ENCODE measurements at places on chromosomes 1 and 21.

- peak; percentile 30 for DNase-seq
These were observed 21.8 kb downstream of the CAPN9 start for GRCh38 chr1:230768903-230769570.

GRCh38 chr1:95197616-95198252 lies 36.3 kb upstream of the RWDD3 start:
- DNase-seq: no peak

DNA sequence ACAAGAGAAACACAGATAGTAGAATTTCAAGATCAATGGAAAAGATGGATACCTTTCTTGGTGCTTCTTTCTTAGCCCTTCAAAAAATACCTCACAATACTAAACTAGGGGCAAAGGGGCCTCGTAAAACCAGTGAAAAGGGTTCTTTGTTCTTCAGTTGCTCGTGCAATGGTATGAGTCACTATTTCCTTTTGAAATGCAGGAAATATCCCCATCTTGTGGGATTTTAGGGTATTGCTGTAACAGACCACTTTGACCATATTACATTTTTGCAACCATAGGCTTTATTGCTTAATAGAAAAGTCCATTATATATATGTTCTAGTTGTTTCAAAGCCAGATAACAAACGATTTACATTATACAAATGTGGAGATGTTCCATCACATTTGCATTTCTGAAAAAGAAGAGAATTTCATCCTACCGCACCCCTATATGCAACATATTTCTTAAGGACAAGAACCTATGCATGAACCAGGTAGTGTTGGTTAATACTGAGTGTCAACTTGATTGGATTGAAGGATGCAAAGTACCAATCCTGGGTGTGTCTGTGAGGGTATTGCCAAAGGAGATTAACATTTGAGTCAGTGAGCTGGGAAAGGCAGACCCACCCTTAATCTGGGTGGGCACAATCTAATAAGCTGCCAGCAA lies 88.6 kb upstream of the PKN2 start:
- peak; percentile 20 for DNase-seq

GRCh38 chr1:36321119-36321951 lies 2.1 kb downstream of the EVA1B start:
- DNase-seq: peak; percentile 97

DNA sequence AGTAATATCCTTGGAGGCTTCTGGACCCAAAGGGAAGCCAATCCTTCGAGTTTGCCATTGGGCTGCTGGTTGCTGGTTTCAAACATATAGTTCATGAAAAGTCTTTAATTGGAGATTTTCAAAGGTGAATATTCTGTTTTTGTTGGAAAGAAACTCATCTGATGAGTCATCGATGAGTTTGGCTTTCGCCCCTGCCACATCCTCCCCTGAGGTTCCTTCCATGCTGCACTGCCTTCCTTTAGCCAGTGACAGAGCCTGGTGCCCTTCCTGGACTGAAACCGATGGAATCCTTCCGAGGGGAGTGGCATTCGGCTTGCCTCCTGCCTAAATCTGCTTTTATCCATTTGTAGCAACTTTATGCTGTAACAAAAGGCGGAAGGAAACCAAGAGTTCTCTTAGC lies 550.0 kb downstream of the KIF26B start:
- no peak for DNase-seq

DNA sequence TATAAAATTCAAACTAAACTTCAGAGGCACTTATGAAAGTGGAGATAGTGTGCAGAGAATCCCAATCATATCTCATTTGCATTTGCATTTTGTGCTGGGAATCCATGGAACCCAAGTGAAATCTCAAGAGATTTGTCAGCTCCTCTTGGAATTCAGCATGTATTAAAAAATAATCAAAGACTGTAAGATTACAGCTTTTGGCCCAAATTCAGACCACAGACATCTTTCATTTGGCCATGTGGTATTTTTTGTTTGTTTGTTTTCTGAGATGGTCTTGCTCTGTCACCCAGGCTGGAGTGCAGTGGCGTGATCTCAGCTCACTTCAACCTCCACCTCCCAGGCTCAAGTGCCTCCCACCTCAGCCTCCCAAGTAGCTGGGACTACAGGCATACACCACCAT lies 3.8 kb upstream of the CACYBP start:
- DNase-seq: no peak

DNA sequence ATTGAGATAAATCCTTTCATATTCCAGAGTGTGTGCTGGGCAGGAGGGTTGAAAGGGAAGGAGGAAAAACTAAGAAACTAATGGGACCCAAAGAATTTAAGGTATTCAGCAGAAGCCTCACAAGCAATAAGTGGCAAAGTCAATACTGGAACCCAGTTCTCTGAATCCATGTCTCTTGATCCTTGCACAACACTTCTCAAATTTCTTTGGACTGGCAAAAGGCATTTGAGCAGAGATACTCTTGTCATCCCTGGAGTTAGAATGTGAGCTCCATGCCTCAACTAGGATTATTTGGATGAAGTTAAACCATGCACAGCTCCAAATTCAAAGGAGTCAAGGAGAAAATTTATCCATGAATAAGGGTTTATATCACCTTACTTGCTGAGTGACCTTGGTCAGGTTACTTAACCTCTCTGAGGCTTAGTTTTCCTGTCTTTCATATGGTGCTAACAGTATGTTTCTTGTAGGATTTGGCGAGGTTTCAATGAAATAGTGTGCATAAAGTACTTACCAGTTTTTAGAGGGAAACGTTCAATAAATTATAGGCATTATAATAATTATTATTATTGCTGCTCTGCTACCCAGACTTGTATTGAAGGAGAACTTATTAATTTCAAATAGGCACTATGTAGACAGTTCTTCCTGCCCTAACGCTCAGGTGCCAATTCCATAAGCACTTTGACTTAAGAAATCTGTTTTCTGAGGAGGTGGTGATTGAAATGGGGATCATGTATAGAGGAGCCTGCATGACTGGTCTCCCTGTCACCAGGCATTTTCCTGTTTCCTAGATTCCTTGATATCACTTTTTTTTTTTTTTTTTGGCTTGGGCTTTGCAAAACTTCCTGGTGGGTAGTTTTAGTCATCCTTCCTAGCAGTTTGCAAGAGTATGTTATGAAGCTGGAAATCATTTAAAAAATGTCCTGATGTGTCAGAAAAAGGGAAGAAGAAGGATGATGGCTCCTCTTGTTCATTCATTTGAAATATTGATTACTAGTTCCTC lies 125.0 kb upstream of the JUN start:
- peak; percentile 47 for DNase-seq

DNA sequence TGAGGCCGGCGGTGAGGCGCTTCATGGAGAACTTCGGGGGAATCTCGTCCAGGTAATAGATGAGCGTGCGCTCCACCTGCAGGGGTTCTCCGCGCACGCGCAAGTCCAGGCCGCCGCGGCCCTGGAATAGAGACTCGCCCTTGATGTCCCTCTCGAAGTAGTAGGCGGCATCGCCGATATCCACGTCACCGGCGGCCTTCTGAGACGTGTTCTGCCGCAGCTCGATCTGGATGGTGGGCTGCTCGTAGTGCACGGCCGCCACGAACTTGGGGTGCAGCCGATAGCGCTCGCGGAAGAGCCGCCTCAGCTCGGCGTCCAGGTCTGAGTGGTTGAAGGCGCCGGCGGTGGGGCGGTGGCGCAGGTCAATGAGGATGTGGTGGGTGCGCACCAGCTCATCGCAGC lies 726 bp downstream of the TACSTD2 start:
- no peak for DNase-seq

DNA sequence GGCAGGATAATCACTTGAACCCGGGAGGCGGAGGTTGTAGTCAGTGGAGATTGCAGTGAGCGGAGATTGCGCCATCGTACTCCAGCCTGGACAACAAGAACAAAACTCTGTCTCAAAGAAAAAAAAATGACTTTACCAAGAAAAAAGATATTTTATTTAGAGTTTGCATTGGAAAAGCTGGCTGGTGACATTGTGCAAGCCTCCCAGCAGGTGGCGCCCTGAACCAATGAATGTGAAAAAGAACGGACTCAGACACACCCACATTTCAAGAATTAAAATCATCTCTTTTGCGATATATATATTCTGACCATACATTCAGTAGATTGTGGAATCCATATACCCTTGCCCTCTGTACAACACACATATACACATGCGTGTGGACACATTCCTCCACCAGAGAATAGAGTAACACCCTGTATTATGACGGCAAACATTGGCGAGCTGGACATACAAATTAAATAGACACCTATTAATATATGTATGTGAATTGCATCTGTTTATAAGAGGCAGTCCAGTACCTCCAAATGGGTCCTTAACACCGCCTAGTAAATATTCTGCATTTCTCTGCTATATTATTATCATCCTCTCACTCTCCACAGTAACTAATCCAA lies 39.0 kb upstream of the CADM3 start:
- peak; percentile 21 for DNase-seq

DNA sequence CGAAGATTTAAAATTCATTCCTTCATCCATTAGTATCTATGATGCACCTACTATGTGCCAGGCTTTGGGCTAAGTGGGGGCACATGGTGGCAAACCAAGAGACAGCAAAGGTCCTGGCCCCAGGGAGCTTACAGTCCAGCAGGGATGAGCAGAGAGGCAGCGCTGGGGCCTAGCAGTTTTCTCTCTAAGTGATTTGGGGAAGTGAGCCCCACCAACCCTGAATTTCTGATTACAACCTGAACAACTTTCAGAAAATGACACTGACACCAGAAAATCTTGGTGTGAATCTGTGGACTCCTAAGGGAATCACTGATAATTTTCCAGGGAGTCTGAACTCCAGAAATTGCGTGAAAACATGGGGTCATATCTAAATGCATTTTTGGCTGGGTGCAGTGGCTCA lies 111.5 kb downstream of the CAPN8 start:
- DNase-seq: no peak

DNA sequence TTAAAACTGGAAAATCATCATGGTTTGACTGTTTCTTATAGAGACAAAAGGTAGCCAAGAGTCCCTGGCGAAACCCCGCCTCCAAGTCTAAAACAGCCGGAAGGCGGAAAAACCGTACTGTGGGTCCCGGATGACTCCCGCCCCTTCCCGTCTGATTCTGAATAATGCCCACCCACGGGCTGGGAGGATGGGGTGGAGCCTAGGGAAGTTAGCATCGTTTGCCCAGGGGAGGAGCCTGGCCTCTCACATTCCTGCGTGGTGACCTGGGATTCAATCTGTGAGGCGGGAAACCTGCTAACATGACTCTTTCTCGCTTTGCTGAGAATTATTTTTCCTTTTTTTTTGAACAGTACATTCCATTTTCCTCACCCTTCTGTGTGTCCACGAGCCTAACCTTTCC lies 124.9 kb downstream of the KCNK1 start:
- DNase-seq: no peak

- DNase-seq: no peak
These were observed 7.6 kb downstream of the EFNA3 start for GRCh38 chr1:155086128-155086741.

GRCh38 chr1:99808391-99809115 lies 41.6 kb upstream of the AGL start:
- DNase-seq: peak; percentile 77

- DNase-seq: no peak
These were observed at the start of gene ANGPTL1 for GRCh38 chr1:178870944-178871343. TSS of gene ANGPTL1 (minus strand) at chr1:178871077. CDS start at chr1:178865776, 5,301 bp downstream.

DNA sequence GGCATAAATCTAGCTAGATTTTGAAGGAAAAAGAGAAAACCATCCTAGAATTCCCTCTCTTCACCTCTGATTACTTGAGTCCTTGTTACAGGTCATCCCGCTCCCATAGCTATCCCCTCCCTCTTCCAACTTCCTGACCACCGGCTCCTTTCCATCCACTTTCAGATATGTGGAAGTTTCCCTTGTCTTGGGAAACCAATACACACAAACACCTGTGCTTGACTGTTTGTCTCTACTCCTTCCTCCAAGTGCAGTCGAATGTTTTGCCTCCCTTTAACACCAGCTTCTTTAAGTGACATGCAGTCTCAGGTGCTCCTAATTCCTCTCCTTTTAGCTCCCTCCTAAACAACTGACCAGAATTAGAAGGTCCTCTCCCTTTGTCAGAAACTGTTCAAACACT lies 70.0 kb downstream of the PTGER3 start:
- DNase-seq: no peak

DNA sequence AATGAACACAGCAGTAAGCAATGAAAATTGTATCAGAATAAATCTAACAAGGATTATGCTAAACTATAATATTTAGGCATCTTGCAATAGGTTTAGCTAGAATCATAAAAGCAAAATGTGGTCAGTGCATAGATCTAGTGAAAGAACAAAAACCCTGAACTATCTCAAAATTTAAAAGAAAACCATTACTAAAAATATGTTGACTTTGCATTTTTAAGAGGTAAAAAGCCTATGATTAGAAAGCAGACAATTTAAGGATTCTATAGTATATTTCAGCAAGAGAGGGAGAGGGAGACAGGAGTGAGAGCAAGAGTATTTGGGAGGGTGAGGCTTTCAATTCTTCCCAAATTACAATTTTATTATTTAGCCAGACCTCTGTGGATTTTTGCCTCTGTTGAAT lies 219.4 kb downstream of the TTLL7 start:
- no peak for DNase-seq

DNA sequence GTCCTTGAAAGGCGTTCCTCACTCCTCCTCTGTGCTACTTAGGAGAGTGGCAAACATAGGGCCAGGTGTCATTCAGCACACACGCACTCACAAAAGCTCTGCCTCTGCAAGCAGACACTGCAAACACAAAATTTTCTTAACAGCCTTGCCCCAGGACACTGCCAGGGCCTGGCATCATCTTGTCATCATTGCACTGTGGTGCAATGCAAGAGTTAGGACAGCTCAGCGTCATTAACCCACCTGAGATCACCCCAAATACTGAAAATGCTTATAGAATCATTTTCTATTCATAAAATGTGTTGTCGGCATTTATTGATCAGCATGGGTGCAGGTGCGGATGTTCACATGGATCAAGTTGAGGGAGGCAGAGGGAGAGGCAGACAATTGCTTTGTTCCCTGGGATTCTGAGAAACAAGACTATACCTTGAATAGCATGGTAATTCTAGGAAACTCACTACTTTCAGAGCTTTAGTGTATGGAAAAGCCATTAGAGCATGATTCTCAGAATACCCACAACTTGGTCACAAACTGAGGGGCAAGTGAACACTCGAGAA lies 3.0 kb downstream of the ADAM30 start:
- DNase-seq: no peak

DNA sequence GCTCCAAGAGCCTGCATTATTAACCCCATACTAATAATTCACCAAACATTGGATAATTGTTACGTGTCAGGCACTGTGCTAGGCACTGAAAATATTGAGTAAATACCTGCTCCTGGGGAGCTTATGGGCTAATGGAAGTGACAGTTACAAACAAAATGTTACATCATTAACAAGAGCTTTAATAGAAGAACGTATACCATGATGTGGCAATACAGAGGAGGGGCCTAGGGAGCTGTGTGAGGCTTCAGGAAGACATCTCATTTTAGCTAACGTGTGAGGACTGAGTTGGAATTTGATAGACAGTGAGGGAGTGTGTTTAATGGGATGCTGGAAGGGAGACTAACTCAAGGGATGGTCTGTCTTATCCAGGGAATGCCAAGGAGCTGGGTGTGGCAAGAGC lies 16.5 kb upstream of the TSPAN2 start:
- DNase-seq: no peak

DNA sequence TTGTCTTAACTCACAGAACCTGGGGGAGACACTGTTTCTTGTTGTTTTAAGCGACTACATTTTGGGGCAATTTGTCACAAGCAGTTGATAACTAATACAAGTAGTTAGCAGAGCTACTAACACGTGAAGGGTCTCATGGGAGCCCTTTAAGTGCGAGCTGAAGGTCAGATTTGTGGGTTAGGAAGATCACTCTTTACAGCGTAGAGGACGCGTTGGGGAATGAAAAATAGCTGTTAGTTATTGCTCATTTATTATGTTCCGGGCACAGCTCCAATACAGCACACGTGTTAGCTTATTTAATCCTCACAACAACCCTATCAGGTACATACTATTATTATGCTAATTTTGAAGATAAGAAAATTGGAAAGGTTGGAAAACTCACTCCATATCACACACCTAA lies 95.9 kb downstream of the ACTL8 start:
- no peak for DNase-seq
